ENCODE measurements at places on chromosomes 6 and 20.
A peak's percentile ranks its signal among the peaks of the same experiment; 100 is the strongest.

DNA sequence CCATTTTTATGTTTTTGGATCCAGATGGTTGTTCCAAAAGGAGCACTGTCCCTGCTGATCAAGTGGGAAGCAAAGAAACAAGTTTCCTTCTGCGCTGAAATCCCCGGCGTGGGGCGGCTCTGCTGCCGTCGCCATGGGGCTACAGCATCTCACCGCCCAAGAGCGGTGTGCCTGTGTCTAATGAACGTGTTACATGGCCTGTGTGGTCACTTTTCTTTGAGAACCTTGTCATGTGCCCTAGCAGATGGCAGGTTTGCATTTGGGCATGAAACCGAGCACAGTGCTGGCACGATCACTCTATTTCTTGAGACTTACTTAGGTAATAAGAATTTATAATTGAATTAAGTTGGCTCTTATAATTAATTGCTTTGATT is 51.9 kb downstream of the ZDHHC14 start:
- DNase-seq, result no peak

GRCh38 chr6:53020005-53020744 is 25.1 kb upstream of the GSTA4 start:
- peak; percentile 33 for DNase-seq

DNA sequence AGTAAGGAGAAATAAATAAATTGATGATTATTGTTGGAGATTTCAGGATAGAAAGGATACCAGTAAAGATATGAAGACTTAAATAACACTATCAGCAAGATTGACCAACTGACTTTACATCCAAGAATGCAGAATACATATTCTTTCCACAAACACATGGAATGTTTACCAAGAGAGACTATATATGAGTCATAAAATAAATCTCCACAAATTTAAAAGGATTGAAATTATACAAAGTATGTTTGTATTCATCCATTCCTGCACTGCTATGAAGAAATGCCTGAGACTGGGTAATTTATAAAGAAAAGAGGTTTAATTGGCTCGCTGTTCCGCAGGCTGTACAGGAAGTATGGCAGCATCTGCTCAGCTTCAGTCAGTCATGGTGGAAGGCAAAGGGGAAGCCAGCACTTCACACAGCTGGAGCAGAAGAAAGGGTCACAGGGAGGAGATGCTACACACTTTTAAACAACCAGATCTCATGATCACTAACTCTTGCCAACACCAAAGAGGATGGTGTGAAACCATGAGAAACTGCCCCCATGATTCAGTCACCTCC is 56.7 kb upstream of the TNFRSF21 start:
- no peak for DNase-seq

- DNase-seq, result no peak
These were observed 54.6 kb upstream of the ID4 start for GRCh38 chr6:19782588-19782987.

GRCh38 chr6:134816300-134816699 is 133.6 kb downstream of the ALDH8A1 start:
- DNase-seq, result no peak

DNA sequence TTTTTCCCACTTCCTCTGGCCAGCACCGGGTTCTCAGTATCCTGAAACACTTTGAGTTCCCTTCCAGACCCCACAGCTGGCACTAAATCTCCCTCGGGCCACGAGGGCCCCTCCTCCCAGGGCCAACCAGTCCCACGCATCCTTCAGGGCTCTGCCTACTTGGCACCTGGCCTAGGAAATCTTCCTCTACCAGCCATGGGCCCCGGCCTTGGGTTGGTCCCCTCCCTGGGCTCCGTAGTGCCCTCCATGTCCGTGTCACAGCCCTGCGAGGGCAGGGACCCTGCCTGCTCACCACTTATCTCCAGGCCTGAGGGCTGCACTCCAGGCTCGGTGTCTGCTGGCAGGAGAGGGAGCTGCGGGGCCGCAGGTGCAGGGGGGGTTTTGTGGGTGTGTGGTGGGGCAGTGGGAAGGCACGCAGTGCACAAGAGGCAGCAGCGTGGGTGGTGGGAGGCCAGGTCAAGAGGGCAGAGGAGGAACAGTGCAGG is 48.8 kb upstream of the CDH22 start:
- no peak for DNase-seq

DNA sequence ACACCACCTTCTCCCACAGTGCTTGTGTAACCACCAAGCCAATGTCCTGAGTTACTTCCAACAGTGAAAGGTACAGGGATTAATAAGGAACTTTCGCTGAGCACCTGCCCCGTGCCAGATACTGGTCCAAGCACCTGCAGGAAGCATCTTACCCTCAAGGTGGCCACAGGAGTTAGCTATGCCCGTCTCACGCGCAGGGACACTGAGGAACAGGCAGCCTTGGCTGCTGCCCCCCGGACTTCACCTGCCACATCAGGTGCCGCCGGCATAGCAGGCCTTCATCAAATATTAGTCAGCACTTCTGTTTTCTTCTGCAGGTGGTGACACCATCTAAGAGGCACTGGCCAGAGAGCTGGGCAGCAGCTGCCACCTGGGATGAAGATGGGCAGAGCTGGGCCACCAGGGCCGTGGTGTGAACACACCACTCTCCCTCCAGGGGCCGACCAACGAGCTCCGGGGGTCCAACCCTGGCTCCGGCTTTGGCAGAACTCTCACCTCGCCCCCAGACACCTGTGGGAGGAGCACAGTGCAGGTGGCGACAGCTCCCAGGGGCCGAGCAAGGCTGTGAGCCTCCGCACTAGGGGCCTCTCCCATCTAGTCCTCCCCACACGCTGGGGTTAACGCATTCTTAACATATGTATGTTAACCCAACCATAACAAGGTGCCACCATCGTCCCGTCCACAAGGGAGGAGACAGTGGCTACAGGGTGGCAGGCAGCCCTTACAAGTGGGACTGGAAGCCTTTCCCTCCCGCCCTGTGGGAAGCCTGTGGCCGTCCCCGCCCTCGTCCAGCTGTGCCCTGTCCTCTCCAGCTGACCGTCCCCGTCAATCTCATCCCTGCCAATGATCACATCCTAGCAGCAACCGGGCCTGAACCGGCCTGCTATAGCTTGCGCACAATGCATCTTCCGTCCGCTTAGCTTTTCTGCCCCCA is 2.9 kb upstream of the PPDPF start:
- no peak for DNase-seq

DNA sequence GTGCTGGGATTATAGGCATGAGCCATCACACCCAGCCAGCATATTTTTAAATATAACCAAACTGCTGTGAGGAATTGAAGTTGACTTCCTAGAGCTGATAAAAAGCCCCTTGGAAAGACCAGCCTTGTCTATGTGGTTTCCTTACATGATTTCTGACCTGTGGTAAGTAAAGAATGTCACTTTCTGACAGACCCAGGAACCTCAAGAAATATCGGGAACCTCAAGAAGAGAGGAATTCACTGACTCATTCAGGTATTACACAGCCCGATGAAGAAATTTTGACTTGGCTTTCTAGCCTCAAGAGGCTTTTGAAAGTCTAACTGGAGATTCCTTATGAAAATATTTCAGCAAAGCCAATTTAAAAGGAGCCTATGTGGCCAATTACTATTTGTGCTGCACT is 71.8 kb downstream of the FOXF2 start:
- peak; percentile 91 for DNase-seq

- no peak for DNase-seq
These were observed 193.5 kb upstream of the PLN start for GRCh38 chr6:118354641-118355040.

Data from fibroblast of skin of abdomen (primary cell).